ENCODE measurements at places on chromosomes 7 and 10.

DNA sequence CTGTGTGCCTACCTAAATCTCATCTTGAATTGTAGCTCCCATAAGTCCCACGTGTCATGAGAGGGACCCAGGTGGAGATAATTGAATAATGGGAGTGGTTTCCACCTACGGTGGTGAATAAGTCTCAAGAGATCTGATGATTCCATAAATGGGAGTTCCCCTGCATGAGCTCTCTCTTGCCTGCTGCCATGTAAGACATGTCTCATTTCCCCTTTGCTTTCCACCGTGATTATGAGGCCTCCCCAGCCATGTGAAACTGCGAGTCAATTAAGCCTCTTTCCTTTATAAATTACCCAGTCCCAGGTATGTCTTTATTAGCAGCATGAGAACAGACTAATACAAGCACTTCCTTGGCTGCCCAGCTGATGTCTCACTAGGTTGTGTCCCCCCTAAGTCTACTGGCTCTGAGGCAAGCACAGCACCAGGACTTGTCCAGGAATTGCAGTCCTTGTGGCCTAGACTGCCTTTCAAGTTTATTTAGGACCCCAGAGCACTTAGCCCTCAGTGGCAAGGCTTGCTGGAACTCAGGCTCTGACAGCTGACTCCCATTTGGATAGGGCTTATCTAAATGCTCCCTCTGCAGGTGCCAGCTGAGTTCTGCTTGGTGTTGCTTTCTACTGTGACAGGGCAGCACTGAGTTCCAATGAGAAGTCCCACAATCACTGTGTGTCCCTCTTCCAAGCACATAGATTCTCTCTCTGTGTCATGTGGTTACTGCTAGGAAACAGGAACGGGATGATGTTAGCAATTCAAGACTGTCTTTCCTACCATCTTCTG lies 59.0 kb upstream of the TAS2R16 start:
- DNase-seq: no peak

- no peak for DNase-seq
Measured at GRCh38 chr7:147833557-147833956, 757.0 kb upstream of the C7orf33 start.

DNA sequence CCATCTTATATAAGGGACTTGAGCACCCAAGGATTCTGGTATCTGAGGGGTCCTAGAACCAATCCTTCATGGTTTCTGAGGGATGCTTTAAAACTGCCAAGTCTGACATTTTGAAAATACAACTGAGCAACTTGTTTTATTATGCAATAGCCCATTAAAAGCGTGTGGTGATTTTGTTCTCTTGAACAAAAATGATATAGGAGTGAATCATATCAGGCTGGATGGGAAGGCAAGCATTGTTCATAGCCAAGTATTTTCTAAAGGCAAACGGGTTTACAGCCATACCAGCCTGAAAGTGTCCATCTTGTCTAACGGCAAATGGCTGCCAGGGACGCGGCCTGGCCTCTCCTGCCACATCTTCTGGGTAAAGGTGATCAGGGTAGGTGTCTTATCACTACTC lies 23.4 kb downstream of the RPP38 start:
- peak; percentile 72 for DNase-seq

DNA sequence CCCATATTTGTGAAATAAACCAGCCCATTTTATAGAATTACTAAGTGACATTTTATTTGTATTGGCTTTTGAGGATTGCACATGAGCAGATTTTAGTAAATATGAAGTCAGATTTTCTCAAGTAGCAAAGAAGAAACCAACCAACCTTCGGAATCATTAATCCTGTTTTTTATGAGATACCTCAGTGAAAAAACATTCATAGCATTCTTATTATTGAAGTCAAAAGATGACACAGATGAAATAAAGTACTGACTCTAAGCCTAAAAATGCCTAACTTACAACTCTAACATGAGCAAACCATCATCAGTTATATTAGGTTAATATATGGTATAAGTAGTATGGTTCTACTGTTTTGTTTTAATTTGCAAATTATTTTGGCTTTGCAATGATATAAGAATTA lies 59.9 kb upstream of the AGBL3 start:
- DNase-seq: no peak

GRCh38 chr7:69825113-69825972 lies 227.1 kb downstream of the AUTS2 start:
- no peak for DNase-seq

GRCh38 chr10:31739146-31739545 lies 189.5 kb downstream of the ARHGAP12 start:
- DNase-seq: no peak

- no peak for DNase-seq
Measured at GRCh38 chr10:59276919-59277318, 85.4 kb downstream of the FAM13C start.

DNA sequence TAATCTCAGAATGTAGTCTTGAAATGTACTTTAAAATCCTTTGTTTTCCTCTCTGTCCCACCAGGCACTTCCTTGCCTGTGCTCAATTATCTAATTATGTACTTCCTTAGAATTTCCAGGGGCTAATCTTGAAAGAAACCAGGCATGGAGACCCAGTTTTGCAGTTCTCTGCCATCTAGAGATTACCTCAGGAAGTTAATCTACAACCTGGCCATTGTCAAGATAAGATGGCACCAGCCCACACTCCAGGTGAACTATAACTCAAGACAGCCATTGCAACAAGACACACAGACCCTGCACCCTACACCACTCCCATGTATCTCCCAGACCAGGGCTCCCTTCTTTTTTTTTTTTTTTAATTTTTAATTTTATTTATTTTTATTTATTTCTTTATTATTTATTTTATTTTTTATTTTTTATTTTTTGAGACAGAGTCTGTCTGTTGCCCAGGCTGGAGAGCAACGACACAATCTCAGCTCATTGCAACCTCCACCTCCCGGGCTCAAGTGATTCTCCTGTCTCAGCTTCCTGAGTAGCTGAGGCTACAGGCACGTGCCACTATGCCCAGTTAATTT lies 85.9 kb upstream of the TRIM24 start:
- no peak for DNase-seq

All from astrocyte (in vitro differentiated cells and primary cell).